ENCODE measurements at places on chromosomes 4 and X.

DNA sequence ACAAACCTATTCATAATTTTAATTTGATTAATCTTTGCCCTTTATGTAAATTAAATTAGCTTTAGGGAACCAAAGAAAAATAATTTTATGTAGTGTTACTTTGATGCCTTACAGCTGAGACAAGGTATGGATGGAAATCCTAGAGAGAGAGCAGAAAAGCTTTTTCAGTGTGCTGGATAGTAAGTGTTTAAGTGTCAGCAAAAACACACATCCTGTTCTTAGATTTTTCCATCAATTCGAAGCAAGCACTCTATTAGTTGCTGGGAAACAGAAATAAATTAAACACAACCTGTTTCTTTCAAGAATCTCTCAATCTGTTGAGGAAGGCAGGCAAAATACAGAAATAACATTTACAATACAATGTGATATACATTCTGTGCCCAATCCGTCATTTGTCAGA lies 327.8 kb downstream of the GALNTL6 start:
- no peak for DNase-seq

DNA sequence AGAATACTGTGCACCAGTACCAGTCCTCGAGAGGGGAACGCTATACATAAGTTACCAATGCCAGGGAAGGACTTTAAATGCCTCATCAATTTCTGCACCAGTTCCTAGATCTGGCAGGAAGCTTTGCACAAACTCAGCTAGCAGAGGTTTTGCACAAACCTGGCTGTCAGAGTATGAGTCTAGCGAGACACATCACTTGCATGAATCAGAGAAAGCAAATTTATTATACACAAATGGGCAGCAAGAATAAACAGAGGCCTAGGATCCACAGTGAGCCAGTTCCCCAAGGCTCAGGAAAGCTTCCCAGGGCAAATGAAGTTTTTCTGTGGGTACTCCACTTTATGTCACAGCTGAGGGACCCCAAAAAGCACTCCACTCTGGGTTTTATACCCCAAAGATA lies 523.5 kb downstream of the CFAP47 start:
- no peak for DNase-seq

DNA sequence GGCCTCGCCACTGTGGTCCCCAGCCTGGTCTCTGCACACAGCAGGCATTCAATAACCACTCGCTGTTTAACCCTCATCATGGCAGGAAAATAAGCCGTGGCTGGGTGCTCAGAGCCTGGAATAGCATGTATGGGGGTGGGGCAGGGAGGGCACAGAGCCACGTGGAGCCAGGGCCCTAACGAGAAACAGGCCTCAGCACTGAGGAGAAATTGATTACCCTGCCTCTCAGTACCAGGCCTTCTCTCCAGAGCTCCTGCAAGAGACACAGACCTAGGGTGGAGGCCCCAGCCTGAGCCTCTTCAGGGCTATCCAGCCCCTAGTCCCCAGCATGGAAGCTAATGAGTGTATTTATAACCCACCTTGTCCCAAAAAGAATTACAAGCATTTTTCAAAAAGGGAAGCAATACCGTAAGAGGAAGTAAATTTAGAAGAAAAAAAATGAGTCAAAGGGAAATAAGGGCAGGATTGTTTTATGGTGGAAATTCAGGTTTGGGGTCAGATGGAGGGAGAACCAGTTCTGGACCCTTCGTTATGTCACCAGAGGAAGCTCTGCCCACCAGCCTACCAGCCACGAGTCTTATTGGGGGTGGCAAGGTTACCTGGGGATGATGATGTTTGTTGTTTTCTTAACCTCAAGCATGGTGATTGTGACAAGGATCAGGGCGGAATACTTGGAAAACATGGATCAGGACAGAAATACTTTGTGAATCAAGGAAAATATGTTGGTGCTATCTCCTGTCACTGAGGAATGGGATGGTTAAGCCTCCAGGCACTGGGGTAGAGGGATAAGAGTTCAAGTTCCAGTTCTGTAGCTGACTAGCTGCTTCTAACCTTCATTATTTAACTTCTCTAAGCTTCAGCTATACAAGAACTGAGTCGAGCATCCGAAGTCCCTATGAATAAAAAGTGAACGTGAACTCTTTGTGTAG lies 101.9 kb upstream of the RBPJ start:
- DNase-seq: no peak

GRCh38 chrX:108468486-108468885 lies 28.8 kb downstream of the COL4A5 start:
- DNase-seq: no peak

- DNase-seq: no peak
Observed at GRCh38 chrX:110395877-110396276, 37.2 kb downstream of the RTL9 start.

DNA sequence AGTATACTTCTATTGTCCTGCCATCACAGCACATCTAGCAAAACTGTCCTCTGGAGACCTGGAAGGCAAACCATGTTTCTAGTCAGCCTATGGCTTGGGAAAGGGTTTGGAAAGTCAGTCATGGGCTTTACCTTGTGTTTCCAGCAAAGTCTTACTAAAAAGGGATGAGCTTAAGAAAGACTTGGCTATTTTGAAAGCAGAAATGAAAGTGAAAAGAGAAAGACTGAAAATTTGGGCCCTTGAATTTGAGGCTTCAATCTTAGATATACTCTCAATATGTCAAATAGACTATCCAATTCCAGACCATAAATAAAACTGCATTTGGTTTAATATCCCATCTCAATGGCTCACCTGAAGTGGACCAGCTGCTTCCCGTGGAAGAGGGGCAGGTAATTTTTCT lies 127.9 kb downstream of the ZNF330 start:
- DNase-seq: no peak

- DNase-seq: no peak
Observed at GRCh38 chrX:125651426-125651825, 331.8 kb downstream of the TEX13C start.

- DNase-seq: no peak
Observed at GRCh38 chrX:109199726-109200125, 282.2 kb downstream of the GUCY2F start.

DNA sequence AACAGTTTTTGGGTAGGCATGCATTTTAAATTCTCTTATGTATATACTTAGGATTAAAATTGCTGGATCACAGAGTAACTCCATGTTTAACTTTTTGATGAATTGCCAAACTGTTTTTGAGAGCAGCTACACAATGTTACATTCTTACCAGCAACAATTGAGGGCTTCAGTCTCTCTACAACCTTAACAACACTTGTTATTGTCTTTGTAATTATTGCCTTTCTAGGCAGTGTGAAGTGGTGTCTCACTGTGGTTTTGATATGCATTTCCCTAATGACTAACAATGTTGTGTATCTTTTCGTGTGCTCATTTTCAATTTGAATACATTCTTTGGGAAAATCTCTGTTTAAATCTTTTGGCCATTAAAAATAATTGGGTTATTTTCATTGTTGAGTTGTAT lies 17.3 kb upstream of the F11 start:
- DNase-seq: no peak

DNA sequence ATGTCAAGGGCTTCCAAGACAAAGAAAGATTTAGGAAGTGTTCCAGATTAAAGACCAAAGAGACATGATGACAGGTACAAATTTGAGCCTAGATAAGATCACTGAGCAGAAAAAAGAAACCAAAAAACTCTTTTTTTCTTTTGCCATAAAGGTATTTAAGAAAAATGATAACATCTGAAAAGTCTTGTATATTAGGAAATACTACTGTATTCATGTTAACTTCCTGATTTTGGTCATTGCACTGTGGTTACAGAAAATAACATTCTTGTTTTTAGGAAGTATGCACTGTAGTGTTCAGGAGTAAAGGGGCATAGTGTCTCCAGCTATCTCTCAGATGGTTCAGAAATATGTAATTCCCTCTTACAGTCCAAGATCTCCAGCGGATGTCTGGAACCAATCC lies 37.1 kb downstream of the RWDD4 start:
- no peak for DNase-seq

DNA sequence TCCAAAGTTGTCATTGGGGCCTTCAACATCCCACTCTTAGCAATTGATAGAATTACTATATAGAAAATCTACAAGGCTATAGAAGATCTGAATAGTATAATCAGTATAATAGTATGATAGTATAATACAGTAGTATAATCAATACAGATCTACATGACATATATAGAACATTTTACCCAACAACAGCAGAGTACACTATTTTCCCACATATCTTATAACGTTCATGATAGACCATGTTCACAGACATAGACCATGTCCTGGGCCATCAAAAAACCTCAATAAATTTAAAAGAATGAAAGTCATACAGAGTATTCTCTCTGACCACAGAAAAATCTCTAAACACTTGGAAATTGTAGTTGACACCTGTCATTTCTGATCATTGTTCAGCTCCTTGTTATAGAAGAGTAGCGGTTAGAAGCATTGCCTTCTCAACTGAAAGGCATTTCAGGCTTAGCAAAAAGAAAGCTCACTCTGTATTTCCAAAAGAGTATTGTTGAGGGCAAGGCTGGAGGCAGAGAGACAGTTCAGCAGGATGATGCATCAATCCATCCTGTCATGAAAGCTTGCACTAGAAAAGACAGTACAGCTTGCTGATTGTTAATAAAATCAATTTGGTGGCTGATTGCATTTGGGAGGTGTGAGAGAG lies 38.8 kb upstream of the ARMCX5 start:
- DNase-seq: no peak

GRCh38 chr4:113436360-113436759 lies 325.2 kb downstream of the CAMK2D start:
- DNase-seq: no peak

GRCh38 chr4:113614414-113614813 lies 147.1 kb downstream of the CAMK2D start:
- no peak for DNase-seq

DNA sequence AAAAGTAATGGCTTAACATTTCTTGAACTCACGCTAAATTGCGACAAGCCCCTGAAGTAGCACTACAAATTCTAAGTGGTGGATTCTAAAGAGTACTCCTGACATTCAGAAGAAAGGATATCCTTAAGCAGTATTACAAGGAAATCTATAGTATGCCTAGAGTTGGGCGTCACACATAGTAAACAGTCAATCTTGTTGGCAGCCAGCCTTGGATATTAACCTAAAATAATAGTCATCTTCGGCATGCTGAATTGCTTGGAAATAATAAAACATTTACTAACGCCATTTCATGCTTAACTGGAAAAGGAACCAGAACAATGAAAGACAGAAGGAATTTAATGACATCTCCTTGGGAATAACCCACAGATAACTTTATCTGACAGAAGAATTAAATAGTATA lies 18.6 kb downstream of the ATP8A1 start:
- DNase-seq: no peak

DNA sequence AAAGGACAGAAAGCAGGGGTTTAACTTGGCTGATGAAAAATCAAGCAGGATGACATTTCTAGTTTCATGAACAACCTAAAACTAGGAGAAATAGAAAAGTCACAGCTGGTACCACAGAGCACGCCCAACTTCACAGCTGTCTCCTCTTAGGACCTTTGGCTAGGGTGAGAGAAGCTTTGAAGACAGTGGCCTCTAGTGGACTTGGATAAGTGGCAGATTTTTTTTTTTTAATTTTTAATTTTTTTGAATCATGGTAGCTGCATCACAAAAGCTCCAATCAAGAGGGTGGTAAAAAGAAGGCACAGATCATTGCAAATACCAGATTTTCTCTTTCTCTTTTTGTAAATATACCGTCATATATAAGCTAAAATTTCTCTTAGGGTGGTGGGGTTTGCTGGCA lies 20.2 kb upstream of the MAP3K15 start:
- DNase-seq: no peak

- DNase-seq: no peak
Observed at GRCh38 chrX:18643243-18643642, 28.7 kb downstream of the RS1 start.

GRCh38 chr4:108004646-108005045 lies 15.0 kb downstream of the HADH start:
- DNase-seq: no peak

GRCh38 chrX:134764202-134764785 lies 106.0 kb upstream of the PLAC1 start:
- DNase-seq: no peak

- DNase-seq: no peak
Observed at GRCh38 chrX:28177202-28177601, 196.0 kb upstream of the DCAF8L1 start.

DNA sequence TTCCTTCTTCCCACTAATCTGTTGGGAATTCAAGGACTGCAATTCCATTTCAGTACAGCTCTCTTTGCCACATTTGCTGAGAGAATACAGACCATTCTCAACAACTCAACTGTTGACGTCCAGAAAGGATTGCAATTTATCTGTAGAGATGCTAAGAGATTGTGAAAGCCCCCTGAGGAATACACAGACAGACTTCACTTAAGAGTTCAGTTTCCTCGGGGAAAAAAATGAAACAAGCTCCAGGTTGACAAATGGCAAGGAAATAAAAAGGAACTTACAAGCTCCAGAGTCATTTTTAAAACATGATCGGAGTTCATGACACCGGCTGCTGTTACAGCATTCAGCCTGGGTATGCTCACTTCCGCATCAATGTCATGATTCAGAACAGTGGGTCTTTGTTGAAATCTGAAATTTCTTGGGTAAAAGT lies 13.8 kb downstream of the TLR10 start:
- DNase-seq: no peak

GRCh38 chr4:81404294-81404693 lies 67.4 kb downstream of the RASGEF1B start:
- no peak for DNase-seq

DNA sequence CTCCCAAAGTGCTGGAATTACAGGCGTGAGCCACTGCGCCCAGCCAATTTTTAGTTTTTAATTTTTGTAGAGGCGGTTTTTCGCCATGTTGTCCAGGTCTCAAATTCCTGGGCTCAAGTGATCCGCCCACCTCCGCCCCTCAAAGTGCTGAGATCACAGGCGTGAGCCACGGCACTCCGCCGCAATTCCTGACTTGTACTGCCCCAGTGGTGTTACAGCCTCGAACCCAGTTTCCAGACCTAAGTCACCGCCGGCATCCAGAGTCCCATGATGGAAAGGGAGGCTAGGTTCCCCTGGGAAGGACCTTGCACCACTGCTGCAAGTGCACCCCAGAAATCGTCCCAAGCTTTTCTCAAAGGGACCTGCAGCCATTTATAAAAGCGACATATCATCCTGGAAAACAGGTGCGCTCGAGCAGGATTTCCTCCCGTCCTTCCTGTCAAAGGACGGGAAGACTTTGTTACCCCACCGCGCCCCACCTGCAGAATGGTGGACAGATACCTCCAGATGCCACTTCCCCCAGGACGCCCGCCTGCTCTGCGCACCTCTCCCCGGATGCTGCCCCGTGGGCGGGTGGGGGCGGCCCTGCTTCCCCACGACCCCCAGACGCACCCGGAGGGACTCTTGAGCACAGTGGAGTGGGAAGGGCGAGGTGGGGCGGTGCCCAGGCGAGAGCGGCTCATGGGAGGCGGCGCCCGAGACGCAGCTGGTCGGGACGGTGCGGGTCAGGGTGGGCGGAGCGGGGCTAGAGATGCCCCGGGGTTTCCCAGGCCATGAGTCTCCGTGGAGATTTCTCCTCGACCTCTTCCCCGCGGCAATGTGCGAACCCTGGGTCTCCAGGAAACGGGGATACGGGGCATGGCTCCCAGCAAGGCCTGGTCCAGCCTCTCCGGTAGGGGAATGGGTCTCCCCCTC lies 947 bp upstream of the RPL10 start:
- peak; percentile 41 for DNase-seq
